ENCODE measurements at places on chromosomes 16 and 17. TPM values are rescaled to one million over a fixed set of nuclear protein-coding genes. Genes with fewer than 3 reads are reported as not detected.
A peak's percentile ranks its signal among the peaks of the same experiment; 100 is the strongest.

DNA sequence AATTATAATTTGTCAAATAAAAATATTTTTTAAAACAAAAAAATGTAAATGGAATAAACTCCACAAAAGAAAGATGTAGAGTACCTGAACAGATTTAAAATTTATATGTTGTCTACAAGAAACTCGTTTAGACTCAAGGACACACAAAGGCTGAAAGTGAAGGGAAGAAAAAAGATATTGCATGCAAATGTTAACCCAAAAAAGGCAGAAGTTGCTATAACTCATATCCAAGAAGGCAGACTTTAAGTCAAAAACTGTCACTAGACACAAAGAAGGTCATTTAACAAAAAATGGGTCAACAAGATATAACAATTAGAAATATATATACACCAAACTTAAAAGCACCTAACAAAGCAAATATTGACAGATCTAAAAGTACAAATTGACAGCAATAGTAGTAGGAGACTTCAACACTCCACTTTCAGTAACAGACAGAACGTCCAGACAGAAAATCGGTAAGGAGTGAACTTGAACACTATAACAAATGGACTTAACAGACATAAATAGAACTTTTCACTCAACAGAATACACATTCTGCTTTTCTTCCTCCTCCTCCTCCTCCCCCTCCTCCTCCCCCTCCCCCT, 40.8 kb upstream of the MYLK3 start:
- no peaks in the 10 kb centered on the region for H3K27me3 ChIP-seq
- peak overlapping the region; percentile 62 for H3K27ac ChIP-seq
- DNase-seq = no peak
- H3K36me3 ChIP-seq = no peaks in the 10 kb centered on the region
- no peak overlapping the region for H3K4me3 ChIP-seq

The C16orf89 gene
- 1.5 TPM for total RNA-seq

DNA sequence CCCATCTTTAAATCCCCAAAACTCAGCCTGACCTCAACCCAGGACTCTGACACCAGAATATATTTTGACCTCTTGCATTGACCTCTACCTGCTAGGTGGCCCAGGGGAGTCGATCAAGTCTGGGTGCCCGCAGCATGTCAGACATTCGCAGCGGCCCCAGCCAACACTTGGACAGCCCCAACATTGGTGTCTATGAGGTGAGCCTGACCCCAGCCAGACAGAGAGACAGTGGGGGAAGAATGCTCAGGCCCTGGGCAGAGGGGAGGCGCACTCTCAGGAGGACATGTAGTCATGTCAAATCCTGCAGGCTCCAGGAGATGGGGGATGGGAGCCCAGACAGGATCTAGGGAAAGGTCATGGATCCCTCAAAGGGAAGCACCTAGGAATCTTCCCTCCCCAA, 5.4 kb downstream of the GUCY2D start:
- H3K4me3 ChIP-seq = no peak overlapping the region
- H3K27me3 ChIP-seq = peaks cover 40% of the 10 kb centered on the region
- H3K27ac ChIP-seq = no peak overlapping the region
- no peak for DNase-seq

DNA sequence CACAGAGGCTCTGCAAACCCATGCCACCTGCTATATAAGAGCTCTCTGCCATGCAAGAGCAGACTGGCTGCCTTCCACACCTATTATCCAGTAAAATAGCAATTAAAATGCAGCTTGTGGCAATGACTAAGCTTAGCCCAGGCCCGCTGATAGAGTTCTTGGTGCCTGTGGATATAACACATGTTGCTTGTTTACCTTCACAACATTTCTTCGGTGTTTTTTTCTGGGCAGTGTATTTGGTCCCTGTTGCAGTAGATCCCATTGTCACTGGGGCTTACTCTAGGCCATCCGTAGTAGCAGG, 63.5 kb downstream of the SPECC1 start:
- no peak overlapping the region for H3K27ac ChIP-seq
- no peak for DNase-seq
- no peaks in the 10 kb centered on the region for H3K36me3 ChIP-seq
- no peaks in the 10 kb centered on the region for H3K27me3 ChIP-seq

The PDP2 gene
- total RNA-seq = 4.9 TPM

DNA sequence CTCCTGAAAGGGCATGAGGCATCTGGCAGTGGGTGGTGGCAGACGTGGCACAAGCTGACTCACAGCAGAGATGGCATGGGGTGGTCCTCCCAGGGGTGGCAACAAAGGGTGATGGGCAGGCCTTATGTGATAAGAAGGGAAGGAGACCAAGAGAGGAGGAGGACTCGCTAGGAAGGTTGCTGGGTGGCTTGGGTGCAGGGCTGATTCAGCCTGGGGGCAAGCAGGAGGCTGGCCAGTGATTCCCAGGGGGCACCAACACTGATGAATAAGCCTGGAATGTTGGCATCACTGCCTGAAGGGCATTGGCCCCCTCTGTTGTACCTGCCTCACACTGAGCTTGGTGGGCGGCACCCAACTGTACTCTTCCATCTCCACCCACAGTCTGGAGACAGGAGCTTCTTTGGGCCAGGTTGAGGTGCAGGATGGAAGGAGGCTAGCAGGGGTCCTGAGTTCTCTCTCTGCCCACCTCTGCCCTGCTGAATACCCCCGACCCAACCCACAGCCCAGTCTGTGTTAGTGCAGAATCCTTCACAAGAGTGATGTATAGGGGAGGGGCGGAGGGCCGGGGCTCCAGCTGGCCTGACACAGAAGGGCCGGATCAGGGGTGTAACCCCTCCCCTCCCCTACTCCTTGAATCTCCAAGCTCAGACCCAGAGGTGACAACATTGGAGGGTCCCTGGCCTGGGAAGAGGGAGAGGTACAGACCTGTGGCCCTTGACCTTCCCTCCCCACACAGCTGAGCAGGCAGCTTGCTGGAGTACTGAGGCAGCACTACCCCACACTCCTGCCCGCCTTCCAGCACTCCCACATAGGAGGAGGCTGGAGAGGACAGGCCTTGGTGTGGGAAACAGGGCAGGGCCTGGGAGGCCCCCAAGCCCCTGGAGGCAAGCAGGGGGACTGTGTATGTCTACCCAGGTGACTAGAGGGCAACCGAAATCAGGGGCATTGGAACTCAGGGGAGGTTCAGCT, 2.6 kb downstream of the STAC2 start:
- H3K27ac ChIP-seq = no peak overlapping the region
- H3K4me3 ChIP-seq = no peak overlapping the region
- no peak for DNase-seq
- no peaks in the 10 kb centered on the region for H3K36me3 ChIP-seq
- peaks cover 51% of the 10 kb centered on the region for H3K27me3 ChIP-seq
